ENCODE measurements at places on chromosomes 12 and 14.

GRCh38 chr14:69270795-69271708 is 11.1 kb downstream of the GALNT16 start:
- DNase-seq = no peak

DNA sequence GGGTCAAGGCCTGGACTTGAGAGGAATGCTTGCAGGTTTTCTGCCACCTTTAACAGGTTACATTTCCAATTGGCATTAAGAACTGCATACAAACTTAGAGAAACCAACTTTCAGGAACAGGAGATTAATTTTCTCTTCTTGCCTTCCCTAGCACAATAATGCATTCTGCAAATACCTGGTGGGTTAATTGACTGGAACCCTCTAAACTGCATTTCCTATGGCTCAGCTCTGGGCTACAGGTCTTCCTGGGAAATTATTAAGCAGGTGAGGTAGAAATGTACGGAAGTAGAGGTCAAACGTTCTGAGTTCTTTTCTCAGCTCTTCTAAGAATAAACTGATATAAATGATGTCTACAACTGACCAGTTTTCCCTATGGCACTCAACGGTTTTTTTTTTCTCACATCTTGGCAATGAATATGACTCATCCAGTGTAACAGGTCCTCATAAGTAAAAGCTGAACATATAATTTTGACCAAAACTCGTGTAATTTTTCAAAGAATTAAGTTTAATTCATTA is 144.9 kb upstream of the PELI2 start:
- DNase-seq = no peak

DNA sequence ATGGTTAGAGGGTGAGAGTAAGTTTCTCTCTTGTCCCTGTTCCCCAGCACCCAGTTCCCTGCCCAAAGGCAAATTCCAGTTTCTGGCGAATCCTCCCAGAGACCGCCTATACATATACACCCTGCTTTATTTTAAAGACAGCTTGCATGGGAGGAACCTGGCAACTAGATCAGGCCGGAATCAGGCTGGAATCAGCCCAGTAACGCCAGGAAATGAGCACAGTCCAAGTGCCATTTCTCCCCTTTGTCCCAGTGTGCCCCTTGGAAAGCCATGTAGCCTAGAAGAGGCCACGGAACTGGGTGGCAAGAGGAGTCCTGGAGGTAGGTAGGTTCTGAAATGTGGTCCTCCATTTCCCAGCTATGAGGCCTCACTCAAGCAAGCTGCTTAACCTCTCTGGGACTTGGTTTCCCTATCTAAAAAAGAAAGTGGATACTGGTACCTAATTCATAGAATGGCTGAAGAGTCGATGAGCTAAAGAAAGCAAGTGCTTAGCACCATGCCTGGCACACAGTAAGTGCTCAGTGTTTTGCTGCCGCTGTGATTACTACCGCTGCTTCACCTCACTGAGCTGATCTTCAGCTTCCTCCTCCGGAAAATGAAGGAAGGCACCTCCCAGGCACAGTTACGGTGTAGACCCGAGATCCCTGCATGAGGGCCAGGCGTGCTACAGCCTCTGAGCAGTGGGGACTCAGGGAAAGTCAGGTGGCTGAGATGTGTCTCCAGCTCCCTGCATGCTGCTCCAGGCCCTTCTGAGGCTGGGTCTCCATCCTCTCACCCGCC is 36.4 kb downstream of the PITPNM2 start:
- DNase-seq = no peak

- DNase-seq = no peak
Measured at GRCh38 chr12:34257093-34257492, 234.8 kb downstream of the ALG10 start.

GRCh38 chr14:99564256-99564925 is 39.6 kb downstream of the CCDC85C start:
- no peak for DNase-seq

DNA sequence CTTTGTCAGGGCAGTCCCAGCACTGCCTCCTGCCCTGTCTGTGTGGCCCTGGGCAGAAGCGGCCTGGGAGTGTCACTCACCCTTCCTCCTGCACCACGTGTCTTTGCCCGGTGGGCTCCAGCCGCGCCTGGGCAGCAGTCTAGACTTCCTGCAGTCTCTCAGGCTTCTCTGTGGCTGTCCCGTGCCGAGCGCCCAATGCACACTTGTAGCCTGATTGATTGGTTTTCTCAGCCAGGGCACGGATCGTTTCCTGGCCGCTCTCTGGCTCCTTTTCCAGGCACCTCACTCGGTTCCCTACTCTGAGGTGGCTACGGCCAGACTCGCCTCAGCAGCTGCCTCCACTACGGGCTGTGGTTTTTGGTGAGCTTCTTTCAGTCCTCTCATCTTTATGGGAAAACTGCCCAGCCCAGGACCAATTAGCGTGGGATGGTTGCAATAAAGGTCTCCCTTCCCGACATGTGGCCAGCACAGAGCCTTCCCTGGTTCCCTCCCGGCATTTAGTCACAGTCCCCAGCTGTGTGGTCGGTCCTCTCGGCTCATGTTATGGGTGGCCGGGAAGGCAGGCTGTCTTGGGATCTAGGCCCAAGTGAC is 133.1 kb downstream of the CACNA1C start:
- no peak for DNase-seq

DNA sequence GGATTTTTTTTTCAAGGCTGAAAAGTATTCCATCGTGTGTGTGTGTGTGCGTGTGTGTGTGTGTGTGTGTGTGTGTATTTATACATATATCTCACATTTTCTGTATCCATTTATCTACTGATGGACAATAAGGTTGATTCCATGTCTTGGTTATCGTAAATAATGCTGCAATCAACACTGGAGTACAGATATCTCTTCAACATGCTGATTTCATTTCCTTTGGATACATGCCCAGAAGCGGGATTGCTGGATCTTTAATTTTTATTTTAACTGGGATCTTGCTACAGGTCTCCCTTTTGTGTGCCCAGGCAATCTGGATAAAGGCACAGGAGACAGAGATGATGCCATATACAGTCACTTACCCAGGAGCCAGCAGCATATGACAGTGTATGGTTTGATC is 338.1 kb downstream of the SOX5 start:
- DNase-seq = no peak
